ENCODE measurements at places on chromosomes 1 and 21. TPM values are rescaled to one million over a fixed set of nuclear protein-coding genes. Genes with fewer than 3 reads are reported as not detected.

The BRDT gene
- total RNA-seq, result not detected

The S100B gene
- 0.52 TPM for total RNA-seq

The NBPF6 gene
- not detected for total RNA-seq

The GPR37L1 gene
- not detected for total RNA-seq

The FMO4 gene
- total RNA-seq, result 1.1 TPM

The PRDM16 gene
- not detected for total RNA-seq

The KRTAP7-1 gene
- total RNA-seq, result not detected

The RCSD1 gene
- 44.6 TPM for total RNA-seq

The KCNJ9 gene
- total RNA-seq, result not detected

The RNF186 gene
- not detected for total RNA-seq

The GPR52 gene
- 1.1 TPM for total RNA-seq

The OR2T29 gene
- total RNA-seq, result not detected

The ATP6V1G3 gene
- total RNA-seq, result not detected

The NMNAT2 gene
- not detected for total RNA-seq

The ORC1 gene
- 1.3 TPM for total RNA-seq

The DMAP1 gene
- total RNA-seq, result 53.4 TPM

The SLC6A9 gene
- total RNA-seq, result 0.17 TPM

The PLCH2 gene
- 48.1 TPM for total RNA-seq

The C1orf87 gene
- total RNA-seq, result not detected

The RHOC gene
- total RNA-seq, result 11.9 TPM

The LCE6A gene
- total RNA-seq, result not detected

The SPRR2A gene
- not detected for total RNA-seq

The LCE2B gene
- total RNA-seq, result not detected

The RAB42 gene
- total RNA-seq, result not detected

The NHLH1 gene
- not detected for total RNA-seq

The C1orf53 gene
- not detected for total RNA-seq

The ANKRD35 gene
- total RNA-seq, result not detected

The CCDC181 gene
- total RNA-seq, result not detected

The CCDC30 gene
- total RNA-seq, result 1.3 TPM

The CD48 gene
- 395 TPM for total RNA-seq

The SETD4 gene
- total RNA-seq, result 10.8 TPM

The PADI1 gene
- not detected for total RNA-seq

The NBPF4 gene
- not detected for total RNA-seq

The CELA3B gene
- not detected for total RNA-seq

The FMN2 gene
- total RNA-seq, result not detected

The CCDC185 gene
- total RNA-seq, result not detected

The SLAMF8 gene
- 0.34 TPM for total RNA-seq

The FAM72D gene
- total RNA-seq, result not detected
